Hematopoietic multipotent progenitor cell (in vitro differentiated cells): ENCODE measurements at places on chromosomes 5 and 9.

- DNase-seq = no peak
These were observed 42.7 kb downstream of the ZNF618 start for GRCh38 chr9:113918697-113919350.

GRCh38 chr5:103741984-103742383, 179.4 kb upstream of the NUDT12 start:
- no peak for DNase-seq

DNA sequence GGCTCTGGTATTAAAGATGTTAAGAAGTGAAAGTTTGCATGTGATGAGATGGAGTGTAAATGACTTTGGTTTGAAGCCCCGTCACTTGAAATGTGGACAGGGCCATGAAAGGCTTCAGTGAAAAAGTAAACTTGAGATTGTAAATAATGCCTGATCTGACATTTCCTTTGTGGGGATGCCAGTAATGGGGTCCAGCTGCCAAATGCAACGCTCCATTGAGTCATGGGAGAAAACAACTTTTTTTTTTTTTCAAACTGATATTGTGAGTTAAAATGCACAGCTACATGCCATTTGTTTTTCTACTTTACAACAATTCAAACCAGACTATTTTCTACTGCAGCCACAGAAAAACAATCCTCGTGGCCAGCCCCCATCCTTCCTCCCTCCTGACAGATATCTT, 327.0 kb upstream of the TNC start:
- DNase-seq = no peak

- DNase-seq = peak; percentile 92
These were observed 3.0 kb downstream of the GRK6 start for GRCh38 chr5:177429248-177430040.

- no peak for DNase-seq
These were observed 94.7 kb upstream of the PHF24 start for GRCh38 chr9:34863426-34863825.

GRCh38 chr5:34660444-34660843, 4.3 kb downstream of the RAI14 start:
- no peak for DNase-seq

DNA sequence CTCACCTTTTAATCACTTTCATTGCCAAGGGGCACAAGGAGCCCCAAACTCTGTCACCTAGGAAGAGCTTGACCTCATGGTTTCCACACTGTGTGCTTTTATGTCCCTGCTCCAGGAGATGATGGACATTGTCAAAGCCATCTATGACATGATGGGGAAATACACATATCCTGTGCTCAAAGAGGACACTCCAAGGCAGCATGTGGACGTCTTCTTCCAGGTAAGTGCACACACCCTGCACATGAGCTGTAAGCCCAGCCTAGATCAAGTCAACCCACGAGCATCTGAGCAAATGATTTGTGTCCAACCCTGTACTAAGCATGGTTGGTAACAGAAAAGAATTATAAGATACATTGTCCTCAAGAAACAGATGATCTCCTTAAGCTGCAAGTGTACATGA, 50.8 kb upstream of the GABRP start:
- DNase-seq = no peak

DNA sequence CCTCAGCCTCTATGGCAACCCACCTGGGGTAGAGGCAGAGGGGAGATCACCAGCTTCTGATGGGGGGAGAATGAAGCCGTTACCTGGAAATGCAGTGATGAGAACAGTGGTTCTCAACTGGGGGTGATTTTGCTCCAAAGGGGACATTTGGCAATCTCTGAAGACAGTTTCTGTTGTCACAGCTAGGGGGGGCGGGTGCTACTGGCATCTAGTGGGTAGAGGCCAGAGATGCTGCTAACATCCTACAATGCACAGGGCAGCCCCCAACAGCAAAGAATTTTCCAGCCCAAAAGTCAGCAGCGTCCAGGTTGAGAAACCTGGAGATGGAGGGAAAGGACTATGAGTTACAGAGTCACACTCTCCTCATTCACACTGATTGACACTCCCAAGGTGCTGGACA, 84.5 kb downstream of the FGF1 start:
- peak; percentile 16 for DNase-seq

- no peak for DNase-seq
These were observed 728.3 kb upstream of the SEMA6A start for GRCh38 chr5:117302949-117303348.

- no peak for DNase-seq
These were observed 50.4 kb upstream of the GGTA1 start for GRCh38 chr9:121550041-121550440.

DNA sequence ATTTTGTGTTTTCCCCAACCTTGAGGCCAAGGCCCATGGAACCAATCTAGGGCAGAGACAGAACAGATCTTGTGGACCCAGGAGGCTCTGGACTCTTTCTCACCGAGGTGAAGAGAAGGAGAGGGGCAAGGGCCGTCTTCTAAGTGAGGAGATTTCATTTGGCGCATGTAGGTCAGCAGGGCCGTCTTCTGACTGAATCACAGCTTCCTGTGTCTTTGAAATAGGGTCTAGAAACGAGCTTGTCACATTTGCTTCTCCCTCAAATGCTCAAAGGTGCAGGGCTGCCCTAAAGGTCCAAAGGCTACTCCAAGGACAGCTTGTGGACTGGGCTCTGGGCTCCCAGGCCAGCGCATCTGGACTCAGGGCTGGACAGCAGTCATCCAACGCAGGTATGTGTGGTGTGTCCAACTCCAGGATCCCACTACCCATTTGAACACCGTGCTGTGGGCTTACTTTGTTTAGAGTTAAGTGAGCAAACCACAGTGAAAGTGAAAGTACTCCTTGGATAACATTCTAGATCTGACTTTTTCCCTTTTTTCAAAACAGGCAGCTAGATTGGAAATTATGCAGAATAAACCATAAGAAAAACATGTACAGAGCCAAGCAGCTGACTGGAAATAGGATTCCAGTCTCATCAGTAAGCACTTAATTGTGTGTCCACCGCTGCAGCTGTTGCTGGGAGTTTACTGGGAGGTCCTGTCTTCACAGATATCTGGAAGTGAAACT, 357.0 kb downstream of the GADD45G start:
- peak; percentile 14 for DNase-seq
